Stimulated activated CD4-positive, alpha-beta T cell treated with anti-CD3 and anti-CD28 coated beads, TNF-alpha, amount 100 ng/mL, for 1 hour (primary cell): ENCODE measurements at places on chromosomes 3 and 15.

DNA sequence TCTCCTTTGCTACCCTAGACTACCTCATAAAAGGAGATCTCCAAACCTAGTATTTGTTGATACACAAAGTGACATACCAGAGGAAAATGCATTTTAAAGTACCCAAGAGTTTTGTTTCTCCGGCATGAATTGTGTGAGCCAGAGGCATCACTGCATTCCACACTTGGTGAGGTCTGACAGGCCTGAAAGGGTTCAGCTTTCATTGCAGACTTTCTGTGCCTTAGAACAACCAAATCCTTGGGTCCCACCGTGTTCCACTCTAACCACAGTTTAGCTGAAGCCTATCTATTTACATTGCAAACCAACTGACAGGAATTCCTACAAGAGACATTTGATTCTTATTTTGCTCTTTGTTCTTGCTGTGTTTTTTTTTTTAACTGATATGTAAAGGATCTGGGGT is 21.0 kb upstream of the EID1 start:
- DNase-seq = no peak

DNA sequence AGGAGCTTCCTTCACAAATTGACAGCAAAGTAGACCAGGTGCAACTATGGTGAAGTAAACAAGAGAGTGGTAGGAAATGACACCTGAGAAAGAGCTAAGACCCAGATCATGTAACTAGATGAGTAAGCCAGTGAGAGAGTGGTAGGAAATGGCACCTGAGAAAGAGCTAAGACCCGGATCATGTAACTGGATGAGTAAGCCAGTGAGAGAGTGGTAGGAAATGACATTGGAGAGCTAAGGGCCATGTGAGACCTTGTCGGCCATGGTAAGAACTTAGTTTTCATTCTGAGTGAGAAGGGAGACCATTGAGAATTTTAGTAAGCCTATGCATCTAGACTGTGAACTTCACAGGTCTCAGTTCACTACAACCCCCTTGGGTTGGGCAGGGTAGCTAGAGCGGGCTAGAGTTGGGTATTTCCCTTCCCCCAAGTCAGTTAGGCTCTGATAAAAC is 5.4 kb upstream of the SENP7 start:
- DNase-seq = no peak

DNA sequence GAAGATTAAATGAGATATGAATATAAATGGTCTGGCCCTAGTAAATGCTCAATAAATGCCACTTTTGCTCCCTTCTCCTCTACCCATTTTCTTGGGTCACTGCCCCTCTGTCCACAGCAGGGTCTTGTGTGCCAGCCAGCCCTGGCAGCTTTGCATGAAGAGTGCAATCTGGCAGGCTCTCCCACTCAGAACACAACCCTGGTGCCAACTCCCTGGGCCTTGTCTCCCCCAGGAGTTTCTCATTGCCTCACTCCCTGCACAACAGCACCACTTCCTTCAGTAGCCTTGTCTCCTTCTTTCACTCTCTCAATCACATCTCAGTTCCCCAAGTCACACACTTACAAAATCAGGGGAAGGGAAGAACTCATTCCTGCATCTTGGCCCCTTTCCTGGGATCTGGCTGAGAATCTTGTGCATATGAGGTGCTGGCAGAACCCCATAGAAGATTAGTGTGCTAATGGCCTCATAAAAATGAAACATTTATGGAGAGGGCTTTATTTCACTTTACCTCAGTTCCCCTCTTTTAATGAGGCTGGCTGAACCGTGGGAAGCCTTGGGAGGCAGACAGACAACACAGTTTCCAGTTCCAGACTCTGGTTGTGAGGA is 445.9 kb upstream of the PROK2 start:
- DNase-seq = no peak

DNA sequence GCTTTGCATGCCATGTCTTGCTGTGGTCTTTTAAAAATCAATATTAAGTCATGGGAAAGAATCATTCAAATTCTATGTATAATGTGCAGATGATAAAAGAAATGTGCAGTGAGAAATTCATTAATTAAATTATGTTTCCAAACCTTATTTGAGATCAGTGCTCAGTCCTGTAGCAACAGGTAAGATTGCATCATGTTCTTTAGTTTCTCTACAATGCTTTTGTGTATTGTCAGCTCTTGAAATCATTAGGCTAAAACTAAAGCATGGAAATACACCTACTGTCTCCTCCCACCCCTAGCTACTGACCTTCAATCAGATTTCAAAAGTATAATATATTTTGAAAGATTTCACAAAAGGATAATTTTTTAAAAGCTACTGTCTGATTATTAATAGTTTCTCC is 612.7 kb downstream of the ROBO2 start:
- DNase-seq = no peak

DNA sequence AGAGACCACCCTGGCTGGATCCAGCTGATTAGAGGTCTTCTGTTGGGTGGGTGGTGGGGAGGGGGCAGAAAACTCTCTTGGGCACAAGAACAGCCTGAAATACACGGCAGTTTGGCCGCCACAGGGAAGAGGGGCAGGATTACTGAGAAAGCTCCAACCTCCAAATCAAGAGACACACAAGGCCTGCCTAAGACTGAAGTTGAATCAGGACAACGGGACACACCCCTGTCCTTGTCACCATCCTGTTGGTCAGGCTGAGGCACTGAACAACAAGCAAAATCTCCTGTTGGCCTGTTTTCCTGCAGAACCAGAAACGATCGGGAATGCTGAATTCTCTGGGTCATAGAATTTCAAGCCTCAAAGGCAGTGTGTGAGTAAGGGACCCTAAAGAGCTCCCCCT is 247.8 kb downstream of the FAM43A start:
- no peak for DNase-seq

- DNase-seq = no peak
These were observed 17.2 kb downstream of the EAF2 start for GRCh38 chr3:121852256-121852655.

DNA sequence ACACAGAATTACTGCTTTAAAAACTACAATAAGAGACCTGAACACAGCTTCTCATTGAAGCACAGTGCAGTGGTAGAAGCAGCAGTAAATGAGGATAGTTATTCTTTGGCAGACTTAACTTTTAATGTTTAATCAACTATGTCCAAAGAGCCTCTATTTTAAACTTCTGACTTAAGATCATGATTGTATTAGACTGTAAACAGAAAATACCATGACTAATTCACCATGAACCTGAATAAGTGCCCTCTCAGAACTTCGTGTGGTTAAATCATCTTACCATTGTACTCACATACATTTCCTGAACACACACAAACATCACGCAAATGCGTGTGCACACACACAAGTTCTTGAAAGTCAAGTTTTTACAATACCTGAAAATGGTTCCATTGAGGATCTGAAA is 13.9 kb downstream of the CEP152 start:
- no peak for DNase-seq

DNA sequence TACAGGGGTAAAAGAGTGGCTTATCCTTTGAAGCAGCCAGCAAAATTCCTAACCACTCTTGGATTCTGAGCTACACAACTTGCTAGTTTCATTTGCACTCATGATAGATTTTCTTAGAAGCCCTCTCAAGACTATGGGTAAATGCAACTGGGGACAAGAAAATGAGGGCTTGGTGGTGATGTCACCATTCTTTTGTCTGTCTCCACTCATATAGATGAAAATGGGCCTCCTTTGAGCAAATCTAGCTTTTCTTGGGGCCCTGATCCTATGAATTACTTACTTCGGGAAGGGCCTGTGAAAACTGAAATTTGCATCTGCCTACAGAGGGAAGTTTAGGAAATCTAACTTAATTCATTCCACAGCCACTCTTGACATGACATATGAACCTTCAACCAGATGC is 486.3 kb downstream of the MAGI1 start:
- DNase-seq = no peak

DNA sequence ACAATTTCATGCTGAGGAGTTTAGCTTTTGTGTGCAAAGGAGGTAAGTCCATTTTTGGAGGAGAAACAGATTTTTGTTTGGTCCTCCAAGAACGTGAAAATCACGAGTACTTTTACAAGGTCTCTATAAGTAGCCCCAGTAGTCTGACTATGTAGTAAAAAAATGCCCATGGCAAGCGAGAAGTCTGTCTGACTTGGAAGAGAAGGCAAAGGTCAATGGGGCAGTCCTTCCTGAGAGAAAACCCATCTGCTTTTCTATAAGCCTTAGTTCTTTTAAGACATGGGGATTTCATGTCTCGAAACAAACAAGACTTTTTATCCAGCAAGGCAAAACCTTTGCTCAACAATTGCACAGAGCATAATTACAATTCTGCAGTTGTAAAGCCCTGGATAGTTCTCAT is 183.2 kb downstream of the GAP43 start:
- no peak for DNase-seq

GRCh38 chr3:139935866-139936817 is 1.2 kb downstream of the CLSTN2 start:
- no peak for DNase-seq

DNA sequence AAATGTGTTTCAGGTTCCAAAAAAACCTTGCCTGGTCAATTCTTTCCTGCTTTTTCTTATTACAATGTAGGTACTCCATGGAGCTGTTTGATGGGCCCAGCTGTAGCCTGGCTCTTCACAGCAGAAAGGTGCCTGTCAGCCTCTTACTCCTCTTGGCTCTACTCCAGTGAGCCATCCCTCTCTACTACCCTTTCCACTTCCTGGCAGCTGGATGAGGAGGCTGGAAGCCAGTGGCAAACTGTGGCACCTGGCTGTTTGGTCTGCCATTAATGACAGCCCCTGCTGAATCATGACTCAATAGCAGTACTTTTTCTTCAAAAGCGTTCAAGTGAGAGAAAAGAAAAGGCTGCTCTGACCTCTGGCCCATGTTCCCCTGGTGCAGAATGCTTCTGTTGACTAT is 618.1 kb downstream of the PYDC2 start:
- no peak for DNase-seq

DNA sequence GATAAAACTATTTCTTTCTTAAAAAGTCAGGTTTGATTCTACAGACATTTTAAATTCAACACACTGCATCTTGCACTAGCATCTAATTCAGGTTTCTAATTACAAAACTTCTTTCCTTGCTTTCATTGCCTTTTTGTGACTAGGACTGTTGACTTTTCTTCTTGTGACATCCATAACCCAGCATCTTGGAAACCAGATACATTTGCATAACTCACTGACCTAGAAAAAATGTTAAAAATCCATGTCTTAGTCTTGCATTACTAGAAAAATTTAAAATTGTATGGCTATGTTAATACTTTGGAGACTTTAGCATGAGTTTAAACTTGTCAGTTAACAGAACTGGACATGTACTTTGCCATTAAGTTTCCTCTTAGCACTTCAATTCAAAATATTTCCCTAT is 72.7 kb downstream of the DTWD1 start:
- no peak for DNase-seq

- DNase-seq = no peak
These were observed 70.8 kb downstream of the ADAMTS9 start for GRCh38 chr3:64616953-64617352.

DNA sequence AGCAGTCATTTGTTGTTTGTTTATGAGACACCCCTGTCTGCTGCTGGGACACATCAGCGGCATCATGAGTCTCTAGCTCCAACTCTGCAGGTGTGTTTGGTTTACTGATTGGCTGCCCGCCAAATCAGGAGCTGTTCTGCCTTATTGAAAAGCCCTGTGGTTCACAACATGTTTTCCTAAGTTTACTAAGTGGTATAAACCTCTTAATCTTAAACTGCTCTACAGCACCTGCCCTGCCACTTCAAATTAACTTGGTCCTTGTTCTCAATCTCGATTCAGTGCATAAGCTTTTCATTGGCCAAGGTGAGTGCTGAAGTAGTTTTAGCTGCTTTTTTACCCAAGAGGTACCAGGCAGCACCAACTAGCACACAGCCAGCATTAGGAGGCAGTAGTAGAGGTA is 77.8 kb upstream of the WDR72 start:
- DNase-seq = no peak

DNA sequence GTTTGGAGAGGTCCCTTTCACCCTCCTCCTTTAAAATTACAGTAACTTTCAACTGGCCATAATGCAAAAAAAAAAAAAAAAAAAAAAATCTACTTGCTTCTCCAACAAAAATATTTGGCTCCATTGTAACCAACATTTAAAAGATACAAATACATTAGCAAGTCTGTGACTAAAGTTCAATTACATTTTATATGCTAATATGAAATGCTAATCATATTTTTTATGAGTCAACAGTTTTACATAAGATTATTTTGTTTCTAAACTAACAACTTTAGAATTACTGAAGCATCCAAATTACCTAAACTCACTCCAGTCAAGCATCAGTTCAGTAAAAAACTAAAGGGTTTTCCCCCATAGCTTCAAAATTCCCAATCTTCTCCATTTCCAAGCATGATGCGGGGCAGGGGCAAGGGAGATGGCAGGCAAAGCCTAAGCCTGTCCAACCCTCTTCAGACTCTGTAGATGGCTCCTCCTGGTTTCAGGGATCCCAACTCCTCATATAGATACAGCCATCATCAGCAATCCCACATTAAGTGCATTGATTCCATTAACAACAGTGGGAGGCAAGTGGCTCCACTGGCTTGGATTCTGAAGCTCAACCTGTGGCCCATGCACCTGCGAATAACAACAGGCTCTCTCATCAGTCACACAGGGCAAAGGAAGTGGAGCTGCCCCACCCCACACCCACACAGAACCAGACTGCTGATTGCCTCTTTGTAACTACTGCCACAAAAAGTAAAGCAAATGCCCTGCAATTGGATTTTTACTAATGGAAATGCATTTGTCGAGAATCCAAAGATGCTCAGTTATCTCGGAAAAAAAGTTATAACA is 15.0 kb downstream of the SFMBT1 start:
- DNase-seq = no peak

GRCh38 chr3:72996121-72996472 is 514 bp upstream of the PPP4R2 start:
- no peak for DNase-seq

DNA sequence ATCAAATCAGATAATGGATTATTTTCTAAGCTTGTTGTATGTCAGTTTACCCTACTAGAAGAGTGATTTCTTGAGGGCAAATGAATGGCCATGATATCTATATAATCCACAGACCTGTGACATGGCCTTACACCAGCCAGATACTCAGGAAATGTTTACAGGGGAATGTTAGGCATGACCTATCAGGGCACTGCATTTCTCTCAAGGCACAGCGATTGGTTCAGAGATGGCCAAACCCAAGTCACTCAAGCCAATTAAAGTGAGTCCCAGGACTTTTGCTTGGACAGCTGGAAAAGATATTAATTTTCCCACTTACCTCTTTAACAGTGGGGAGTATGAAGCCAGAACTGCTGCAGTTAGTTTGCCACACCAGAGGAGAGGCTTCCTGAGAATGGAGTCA is 28.7 kb upstream of the GATA2 start:
- no peak for DNase-seq

GRCh38 chr3:70766301-70766700 is 453.9 kb upstream of the MDFIC2 start:
- no peak for DNase-seq

GRCh38 chr3:55718521-55718921 is 231.4 kb upstream of the WNT5A start:
- DNase-seq = no peak
